ENCODE measurements at places on chromosomes 16 and 17.

DNA sequence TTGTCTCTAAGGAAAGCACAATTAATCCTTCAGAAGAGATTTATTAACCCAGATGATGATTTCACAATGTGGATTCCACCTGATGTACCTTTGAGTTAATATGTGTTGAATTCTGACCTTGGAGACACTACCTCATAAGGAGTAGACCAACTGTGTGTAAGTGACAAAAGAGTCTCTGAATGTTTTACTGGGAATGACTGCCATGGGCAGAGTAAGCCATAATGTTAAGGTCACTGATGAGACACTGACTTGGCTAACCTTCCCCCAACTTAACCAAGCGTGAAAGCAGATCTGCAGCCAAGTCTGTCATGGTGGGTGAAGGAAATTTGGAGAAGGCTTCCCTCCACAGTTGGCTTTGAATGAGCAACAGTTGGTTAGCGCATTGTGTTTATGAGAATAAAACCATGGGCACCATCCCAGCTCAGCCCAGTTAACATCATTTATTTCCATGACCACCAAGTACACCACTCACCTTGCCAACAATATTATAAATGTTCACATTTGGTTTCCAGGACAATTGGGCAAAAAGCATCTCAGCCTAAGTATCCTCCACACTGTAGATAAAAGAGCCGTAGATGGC lies 618.5 kb downstream of the KCNJ2 start:
- no peak for DNase-seq

DNA sequence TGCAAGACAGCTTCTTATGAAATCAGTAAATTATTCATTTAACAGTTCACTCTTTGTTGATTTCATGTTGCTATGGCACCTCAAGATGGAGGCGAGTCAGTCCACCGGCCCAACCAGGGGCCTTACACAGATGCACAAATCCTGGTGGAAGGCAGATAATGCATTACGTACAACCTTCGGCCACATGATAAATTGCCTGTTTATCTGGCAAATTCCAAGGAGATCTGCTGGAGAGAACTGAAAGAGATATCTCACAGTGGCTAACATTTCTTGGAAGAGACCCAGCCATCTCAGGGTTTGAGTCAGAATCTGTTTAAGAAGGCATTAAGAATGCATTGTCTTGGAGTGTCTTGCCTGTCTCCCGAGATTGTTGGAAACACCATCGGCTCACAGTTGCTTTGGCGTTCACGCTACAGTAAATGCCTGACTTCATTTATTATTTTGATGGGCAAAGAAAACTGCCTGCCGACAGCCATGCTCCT lies 225.6 kb downstream of the MSI2 start:
- no peak for DNase-seq

GRCh38 chr17:74217037-74217730 lies 3.8 kb downstream of the TTYH2 start:
- no peak for DNase-seq

GRCh38 chr17:77211681-77212080 lies 70.9 kb downstream of the SEC14L1 start:
- DNase-seq = no peak

DNA sequence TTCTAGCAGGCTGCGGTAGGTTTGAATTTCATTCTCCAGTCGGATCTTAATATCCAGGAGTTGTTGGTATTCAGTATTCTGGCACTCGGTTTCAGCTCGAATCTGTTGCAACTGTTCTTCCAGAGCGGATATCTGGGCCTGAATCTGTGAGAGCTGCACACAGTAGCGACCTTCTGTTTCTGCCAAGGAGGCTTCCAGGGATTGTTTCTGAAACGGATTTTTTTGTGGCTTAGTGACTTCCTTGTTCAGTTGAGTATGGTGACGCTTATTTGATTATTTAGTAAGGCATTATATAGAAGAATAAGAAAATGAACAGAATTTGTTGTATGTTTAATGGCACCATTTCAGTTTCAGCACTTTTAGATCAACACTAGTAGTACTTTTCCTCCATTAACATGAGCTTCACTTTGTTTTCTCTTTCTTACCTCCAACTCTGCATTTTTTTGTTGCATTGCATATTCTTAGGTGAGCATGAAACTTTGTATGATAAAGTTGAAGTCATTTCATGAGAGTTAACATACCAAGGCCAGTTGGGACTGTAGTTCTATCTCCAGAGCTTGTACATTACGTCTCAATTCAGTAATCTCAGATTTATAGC lies 2.8 kb downstream of the KRT10 start:
- no peak for DNase-seq

Data from activated CD8-positive, alpha-beta memory T cell treated with anti-CD3 and anti-CD28 coated beads for 48 hours (primary cell).